Stimulated activated CD4-positive, alpha-beta T cell treated with anti-CD3 and anti-CD28 coated beads, TNF-alpha, amount 100 ng/mL, for 4 hours (primary cell): ENCODE measurements at places on chromosomes 5 and 9.
A peak's percentile ranks its signal among the peaks of the same experiment; 100 is the strongest.

GRCh38 chr9:134365115-134365596 lies 38.9 kb downstream of the RXRA start:
- DNase-seq = no peak

- peak; percentile 44 for DNase-seq
Observed at GRCh38 chr5:172958331-172959046, 735 bp upstream of the RPL26L1 start.

DNA sequence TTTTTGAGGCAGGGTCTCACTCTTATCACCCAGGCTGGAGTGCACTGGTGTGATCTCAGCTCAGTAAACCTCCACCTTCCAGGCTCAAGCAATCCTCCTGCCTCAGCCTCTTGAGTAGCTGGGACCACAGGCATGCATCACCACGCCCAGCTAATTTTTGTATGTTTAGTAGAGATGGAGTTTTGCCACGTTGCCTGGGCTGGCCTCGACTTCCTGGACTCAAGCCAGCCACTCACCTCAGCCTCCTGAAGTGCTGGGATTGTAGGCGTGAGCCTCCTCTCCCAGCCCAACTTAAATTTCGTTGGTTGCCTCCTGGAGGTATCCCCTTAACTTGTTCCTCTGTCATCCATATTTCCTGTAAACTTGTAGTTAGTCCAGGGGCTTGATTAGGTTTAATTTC lies 47.2 kb downstream of the RAB24 start:
- no peak for DNase-seq

DNA sequence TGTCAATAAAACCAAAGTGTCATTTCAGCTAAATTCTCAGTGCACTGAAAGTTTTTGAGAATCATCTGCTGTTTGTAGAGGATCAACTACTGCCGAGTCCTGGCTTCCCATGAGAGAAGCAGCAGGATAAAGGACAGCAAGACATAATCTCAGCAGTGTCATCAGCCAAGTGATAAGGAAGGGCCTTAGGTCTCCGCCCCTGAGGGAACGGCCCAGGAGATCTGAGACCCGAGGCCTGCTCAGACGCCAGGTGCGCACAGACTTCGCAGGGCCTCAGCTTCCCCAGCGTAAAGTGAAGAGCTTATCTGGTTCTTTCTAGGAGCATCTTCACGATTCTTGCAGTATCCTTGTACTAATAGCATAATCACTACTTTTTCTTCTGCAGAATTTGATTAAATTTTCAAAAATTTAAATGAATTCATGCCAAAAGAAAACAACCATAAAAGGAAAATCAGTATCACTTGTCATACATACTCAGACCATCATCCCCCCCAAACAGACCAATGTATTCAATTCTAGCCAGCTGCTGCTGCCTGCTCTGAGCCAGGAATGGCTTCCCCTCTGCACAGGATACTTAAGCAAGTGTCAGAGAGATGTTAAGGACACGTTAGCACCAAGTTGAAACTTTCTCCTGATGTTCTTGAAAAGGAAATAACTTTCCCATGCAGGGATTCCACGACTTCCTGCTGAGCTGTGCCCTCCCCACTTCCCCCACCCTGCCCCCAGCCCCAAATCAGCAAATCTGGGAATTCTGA lies 2.2 kb downstream of the GFPT2 start:
- DNase-seq = no peak

DNA sequence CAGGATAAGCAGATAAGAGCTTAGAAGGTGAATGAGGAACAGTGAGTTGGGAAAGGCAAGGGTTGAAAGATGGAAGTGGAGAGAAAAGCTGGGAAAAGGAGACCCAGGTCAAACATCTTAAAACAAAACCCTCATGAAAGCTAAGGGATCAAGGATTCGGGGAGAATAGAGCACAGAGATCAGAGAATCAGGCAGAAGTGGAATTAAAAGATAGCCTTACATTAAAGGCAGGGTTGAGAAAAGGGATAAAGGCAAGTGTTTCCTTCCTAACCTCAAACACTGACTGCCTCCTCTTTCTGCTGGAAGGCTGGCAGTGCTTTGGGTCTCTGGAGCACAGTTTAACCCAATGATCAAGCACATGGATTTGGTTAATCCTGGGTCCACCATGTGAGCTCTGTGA lies 28.7 kb upstream of the ACTBL2 start:
- DNase-seq = no peak

- no peak for DNase-seq
Observed at GRCh38 chr5:145847499-145848497, 12.7 kb upstream of the PRELID2 start.

GRCh38 chr9:105187781-105188180 lies 56.7 kb upstream of the SLC44A1 start:
- no peak for DNase-seq

DNA sequence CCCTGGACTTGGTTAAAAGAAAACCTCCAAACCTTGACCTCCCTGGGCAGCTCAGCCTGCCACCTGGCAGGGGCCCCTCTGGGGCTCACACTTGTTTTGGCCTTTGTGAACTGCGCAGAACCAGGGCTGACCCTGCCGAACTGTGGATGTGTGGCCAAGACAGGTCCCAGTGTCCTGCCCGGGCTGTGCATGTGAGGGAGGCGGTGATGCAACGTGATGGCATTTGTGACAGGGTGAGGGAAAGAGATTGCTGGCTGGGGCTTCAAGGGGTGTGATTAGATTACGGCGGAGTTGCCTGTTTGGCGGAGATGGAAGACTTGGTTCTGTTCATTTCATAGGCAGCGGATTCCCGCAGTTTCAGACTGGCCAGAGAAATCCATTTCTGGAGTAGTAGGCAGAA lies 30.4 kb upstream of the NKX2-5 start:
- DNase-seq = no peak
